ENCODE measurements at places on chromosomes 4 and X.
A peak's percentile ranks its signal among the peaks of the same experiment; 100 is the strongest.

DNA sequence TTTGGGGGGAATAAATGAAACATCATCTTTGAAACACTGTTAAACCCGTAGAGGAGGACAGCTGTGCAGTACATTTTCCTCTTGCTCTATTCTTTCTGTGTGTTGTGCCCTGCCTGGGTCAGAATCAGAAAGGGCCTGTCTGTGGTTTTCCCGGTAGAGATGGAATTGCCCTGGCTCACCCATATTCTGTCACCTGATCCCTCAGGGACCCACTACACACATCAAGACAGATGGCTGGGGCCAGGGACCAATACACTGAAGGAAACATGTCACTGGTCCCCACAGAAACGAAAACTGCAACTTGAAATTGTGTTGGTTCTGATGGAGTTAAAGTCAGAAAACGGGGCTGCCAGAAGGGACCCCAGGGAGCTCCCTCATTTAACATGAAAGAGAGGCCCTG, 114.9 kb downstream of the ZNF827 start:
- DNase-seq, result no peak

GRCh38 chrX:136646602-136647239, 1.2 kb upstream of the CD40LG start:
- DNase-seq, result no peak

GRCh38 chr4:15765910-15766697, 12.0 kb upstream of the CD38 start:
- DNase-seq, result no peak

DNA sequence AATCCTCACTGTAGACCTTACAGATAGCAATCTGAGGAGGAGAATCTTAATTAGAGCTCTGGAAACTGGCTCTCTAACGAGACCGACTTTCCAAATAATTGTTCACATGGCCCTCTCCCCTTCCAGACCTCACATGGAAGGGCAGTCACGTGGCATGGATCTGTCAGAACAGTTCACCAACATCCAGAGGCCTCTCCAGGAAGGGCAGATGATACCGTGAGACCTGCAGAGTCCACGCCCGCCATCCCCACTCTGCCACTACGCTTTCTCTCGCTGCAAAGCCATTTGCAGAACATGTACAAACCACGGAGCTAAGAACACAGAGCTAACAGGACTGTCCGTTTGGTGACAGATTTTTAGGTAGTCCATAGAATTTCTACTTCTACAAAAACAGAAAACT, 20.7 kb downstream of the FAT1 start:
- DNase-seq, result no peak

GRCh38 chr4:125382995-125383394, 68.2 kb downstream of the FAT4 start:
- no peak for DNase-seq

- DNase-seq, result no peak
These were observed 4.6 kb downstream of the DUSP9 start for GRCh38 chrX:153651540-153652079.

GRCh38 chr4:113636438-113636818, 125.1 kb downstream of the CAMK2D start:
- no peak for DNase-seq

DNA sequence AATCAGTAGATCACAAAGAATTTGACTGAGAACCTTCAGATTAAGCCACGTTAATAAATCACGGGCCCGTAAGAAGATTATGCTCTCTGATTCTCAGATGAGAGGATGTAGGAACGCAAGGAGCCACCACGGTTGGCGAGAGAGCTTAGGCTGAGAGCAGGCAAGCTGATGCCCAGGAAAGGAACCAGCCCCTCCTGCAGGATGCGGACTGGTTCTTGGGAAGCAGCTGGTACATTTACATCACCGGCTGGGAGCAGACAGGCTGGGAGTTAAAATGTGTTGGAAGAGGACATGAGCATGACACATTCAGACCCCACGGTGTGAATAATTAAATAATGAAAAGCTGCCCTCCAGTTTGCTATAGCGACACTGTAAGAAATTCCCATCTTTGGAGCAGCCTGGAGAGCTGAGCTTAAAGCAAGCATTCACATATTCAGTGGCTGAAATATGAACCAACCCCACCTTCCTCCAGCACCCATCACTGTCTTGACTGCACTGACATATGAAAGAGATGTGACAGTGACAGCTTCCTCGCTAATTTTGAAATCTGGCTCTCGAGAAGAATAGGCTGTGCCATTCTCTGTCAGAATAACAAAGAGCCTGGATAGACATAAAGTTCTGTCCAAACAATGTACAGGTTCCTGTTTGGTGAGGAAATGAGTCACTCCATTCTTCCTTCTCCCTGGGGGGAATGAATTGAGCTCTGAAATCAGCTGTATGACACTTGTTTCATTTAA, 33.1 kb downstream of the LNX1 start:
- no peak for DNase-seq

DNA sequence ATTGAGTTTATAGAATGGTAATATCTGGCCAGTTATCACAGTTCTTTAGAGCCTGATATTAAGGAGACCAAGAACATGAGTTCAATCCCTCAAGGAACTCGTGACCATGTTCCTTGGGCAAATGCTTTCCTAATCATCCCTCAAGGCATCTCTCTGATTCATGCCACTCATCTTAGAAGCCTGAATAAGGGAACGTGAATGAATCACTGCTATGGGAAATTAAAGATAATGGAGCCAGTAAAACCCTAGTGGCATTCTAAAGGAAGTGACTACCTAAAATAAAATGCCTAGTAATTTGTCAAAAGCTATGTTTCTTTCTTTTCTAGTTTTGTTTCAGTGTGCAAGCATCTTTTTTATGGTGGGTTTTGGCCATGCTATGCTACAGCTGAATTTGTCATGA, 1161.3 kb downstream of the C4orf33 start:
- DNase-seq, result peak; percentile 28

DNA sequence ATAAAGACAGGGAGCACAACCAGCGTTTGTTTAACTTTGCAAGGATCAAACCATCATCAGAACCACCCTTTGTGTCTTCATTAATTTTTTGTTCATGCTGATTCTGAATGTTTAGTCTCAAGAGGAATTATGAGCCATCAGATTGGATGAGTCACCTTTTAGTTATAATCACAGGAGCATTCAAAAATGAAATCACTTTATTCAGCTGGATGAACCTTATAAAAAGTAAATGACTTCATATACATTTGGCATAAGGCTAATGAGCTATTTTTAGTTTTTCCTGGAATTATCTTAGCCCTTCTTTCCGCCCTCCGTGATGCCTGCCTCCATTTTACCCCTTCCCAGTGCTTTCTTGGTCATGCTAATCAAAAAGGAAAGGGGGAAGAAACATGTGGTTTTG, 103.6 kb downstream of the SORBS2 start:
- peak; percentile 41 for DNase-seq
